Activated CD4-positive, alpha-beta T cell treated with anti-CD3 and anti-CD28 coated beads for 36 hours (primary cell): ENCODE measurements at places on chromosomes 3 and 15. TPM values are rescaled to one million over a fixed set of nuclear protein-coding genes. Genes with fewer than 3 reads are reported as not detected.

- H3K4me1 ChIP-seq: no peaks in the 10 kb centered on the region
- H3K36me3 ChIP-seq: no peaks in the 10 kb centered on the region
- H3K27ac ChIP-seq: no peak overlapping the region
- no peak for DNase-seq
Observed at GRCh38 chr3:65924762-65925161, 114.0 kb downstream of the MAGI1 start.

DNA sequence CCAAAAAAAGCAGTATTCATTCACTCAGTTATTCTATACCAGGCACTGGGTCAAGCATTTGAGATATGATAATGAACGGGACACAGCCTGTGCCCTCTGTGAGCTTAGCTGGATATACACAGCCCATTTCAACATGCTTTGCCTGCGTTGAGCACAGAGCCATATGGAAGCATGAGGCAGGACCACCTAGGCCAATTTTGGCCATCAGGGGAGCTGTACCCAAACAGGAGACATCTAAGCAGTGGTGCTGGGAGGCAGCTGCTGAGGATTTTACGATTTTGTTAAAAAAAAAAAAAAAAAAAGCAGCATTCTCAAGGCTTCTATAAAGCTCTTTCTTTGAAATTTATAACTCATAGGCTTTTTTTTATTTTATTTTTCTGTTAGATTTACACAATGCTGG, 87.2 kb upstream of the SLC2A2 start:
- H3K27ac ChIP-seq: no peak overlapping the region
- no peak overlapping the region for H3K4me3 ChIP-seq
- no peaks in the 10 kb centered on the region for H3K27me3 ChIP-seq
- H3K36me3 ChIP-seq: peaks cover 18% of the 10 kb centered on the region

DNA sequence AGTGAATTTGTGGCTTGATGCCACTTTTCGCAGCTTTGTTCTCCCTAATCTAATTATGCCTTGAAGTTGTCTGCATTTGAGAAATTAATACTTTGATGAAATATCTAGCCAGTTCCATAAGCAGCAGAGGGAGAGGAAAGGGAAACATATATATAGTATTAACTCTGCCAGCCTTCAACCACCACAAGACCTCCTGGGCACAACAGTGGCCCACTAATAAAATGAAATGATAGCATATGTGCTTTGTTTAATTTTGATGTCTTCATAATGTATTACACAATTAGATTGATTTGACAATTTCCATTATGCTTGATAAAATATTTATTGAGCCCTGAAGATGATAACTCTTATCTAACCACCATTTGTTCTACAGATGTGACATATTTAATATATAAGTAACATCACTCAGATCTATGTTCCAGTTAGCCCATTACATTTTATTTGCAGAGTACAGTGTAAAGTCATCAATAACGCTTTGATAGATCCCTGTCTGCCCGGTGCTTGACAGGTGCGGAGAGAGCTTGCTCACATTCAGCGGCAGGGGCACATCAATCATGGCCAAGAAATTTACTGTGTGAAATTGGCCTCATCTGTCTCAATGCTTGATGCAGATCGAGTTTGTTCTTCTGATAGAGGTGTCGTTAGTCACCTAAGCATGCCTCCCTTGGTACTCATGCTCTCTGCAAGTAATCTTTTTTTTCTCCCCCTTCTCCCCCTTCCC, 187.4 kb downstream of the MECOM start:
- no peaks in the 10 kb centered on the region for H3K4me1 ChIP-seq
- H3K27ac ChIP-seq: no peak overlapping the region
- no peak for DNase-seq
- H3K4me3 ChIP-seq: no peak overlapping the region

GRCh38 chr3:95595416-95596075, 1218.8 kb upstream of the EPHA6 start:
- DNase-seq: no peak
- H3K4me3 ChIP-seq: no peak overlapping the region
- H3K36me3 ChIP-seq: no peaks in the 10 kb centered on the region
- no peaks in the 10 kb centered on the region for H3K4me1 ChIP-seq
- H3K27ac ChIP-seq: no peak overlapping the region

DUOX2 gene
- not detected for total RNA-seq
